ENCODE measurements at places on chromosomes 13 and 19.

GRCh38 chr13:19182536-19182935 is 912 bp upstream of the TUBA3C start:
- DNase-seq: no peak

GRCh38 chr13:112980434-112980833 is 11.4 kb downstream of the MCF2L start:
- DNase-seq: no peak

DNA sequence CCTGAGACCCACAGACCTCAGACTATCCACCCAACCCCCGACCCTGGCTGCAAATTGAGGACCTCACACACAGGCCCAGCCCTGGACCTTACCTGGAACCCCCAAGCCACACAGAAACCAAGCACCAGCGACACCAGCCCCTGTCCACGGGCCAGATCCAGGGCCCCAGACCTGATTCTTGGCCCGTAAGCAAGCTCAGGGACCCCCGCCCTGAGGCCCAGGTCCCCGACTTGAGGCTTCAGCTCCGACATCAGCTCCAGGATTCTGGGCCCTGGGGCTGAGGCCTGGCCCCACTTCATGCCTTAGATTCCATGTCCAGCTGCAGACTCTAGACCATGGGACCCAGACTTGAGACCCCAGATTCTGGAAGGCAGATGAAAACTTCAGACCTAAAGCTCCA is 6.3 kb downstream of the TTYH1 start:
- no peak for DNase-seq

DNA sequence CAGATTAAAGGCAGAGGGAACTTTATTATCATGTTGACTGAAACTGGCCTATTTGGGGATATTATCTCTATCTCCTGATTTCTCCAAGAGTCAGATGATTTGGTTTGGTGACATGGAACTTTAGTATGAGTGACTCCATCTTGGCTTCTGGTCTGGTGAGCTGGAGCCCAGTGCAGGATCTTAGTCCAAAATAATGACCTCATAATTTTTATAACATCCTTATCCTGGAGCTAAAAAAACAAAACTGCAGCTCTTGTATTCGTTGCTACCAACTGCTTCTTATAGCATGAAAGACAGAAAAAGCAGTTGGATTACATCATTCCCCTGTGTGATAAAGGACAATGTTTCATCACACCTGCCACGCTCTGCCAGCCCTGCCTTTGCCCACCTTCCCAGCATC is 39.3 kb upstream of the RNF17 start:
- no peak for DNase-seq

GRCh38 chr19:17936379-17936778 is 3.6 kb downstream of the CCDC124 start:
- DNase-seq: no peak

GRCh38 chr13:70430256-70430655 is 322.0 kb upstream of the KLHL1 start:
- DNase-seq: no peak

DNA sequence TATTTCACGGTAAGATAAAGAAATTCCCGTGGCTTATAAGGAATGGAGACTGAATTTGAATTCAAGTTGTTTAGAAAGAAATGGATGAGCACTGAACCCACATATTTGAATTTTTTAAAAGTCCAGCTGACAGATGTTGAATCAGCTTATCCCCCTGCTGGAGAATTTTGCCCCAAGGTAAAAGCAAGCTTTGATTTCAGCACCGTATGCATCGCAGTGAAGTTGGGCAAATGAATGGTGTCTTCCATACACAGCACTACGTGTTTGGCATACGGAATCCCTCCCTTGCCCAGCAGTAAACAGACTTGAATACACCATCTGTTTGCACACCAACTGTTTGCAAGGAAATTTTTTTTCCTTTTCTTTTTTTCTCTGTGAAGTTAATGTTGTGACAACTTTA is 77.5 kb upstream of the PEG3 start:
- no peak for DNase-seq

- DNase-seq: peak; percentile 89
Observed at GRCh38 chr13:49936075-49936967, at the start of gene SPRYD7. TSS of gene SPRYD7 (minus strand) at chr13:49936340. CDS start at chr13:49936235, 105 bp downstream.

DNA sequence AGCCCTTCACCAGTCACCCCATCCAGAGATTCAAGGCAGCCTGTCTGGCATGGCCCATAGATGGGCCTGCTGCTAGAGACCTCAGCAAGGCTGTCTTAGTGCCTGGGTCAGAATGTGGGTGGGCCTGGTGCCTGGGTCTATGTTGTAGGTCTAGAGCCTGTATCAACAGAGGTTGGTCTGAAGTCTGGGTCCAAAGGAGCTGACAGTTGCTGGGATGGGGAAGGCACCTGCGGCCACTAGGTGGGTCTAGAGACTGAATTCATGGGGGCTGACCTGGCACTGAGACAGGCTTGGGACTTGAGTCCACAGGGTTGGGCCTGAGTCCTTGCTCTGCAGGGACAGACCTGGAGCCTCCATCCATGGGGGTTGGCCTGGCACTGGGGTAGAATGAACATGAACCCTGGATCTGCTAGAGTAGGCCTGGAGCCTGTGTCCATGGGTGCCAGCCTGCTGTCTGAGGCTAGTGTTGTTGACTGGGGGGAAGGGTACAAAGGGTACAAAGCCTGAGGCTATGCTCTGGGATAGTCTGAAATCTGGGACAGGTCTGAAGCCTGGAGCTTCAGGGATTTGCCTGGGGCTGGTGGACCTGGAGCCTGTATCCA is 516.8 kb downstream of the OLFM4 start:
- DNase-seq: no peak

DNA sequence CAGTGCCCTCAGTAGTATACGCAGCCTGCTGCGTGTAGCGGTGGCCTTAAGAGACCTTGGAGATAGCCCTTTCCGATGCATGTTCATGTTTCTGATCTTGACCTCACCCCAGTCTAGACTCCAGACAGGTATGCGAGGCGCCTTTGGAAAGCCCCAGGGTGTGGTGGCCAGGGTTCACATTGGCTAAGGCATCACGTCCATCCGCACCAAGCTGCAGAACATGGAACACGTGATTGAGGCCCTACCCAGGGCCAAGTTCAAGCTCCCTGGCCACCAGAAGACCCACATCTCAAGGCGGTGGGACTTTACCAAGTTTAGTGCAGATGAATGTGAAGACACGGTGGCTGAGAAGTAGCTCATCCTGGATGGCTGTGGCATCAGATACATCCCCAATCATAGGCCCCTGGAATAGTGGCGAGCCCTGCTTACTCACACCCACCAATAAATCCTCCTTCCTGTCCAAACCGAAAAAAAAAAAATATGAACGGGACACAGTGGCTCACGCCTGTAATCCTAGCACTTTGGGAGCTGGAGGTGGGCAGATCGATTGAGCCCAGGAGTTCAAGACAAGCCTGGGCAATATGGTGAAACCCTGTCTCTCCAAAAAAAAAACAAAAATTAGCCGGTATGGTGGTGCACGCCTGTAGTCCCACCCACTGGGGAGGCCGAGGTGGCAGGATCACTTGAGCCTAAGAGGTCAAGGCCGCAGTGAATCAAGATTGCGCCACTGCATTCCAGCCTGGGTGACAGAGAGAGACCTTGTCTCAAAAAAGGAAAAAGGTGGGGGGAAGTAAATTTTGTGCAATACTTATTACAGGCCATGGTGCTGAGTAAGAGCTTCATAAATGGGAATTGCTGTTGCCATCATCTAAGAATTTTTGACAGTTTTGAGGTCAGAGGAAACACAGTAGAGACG is 12.4 kb upstream of the CBLC start:
- DNase-seq: no peak

- no peak for DNase-seq
Observed at GRCh38 chr19:45376045-45376724, 5.8 kb upstream of the ERCC2 start.

DNA sequence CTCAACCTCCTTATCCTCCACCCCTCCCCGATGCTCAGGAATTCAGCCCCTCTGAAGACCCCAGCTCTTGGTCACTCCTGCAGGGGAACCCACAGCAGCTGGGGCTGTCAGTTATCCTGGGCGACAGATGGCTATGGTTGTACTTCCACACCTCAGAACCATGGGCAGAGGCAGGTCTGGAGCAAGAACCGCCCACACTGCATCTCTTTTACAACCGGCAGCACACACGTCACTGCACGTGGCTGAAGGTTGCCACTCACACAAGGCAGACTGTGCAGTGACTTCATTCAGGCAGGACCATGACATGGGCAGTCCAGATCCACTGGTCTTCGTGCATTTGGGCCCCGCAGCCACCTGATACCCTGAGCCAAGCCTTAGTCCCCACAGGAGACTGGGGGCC is 21.5 kb upstream of the SDHAF1 start:
- no peak for DNase-seq

GRCh38 chr13:97174638-97175037 is 47.5 kb upstream of the MBNL2 start:
- DNase-seq: no peak

GRCh38 chr13:109251956-109252355 is 534.4 kb downstream of the IRS2 start:
- no peak for DNase-seq

GRCh38 chr19:30136611-30137195 is 194.7 kb downstream of the URI1 start:
- no peak for DNase-seq

- no peak for DNase-seq
Observed at GRCh38 chr13:114222461-114222968, 12.2 kb upstream of the CDC16 start.

DNA sequence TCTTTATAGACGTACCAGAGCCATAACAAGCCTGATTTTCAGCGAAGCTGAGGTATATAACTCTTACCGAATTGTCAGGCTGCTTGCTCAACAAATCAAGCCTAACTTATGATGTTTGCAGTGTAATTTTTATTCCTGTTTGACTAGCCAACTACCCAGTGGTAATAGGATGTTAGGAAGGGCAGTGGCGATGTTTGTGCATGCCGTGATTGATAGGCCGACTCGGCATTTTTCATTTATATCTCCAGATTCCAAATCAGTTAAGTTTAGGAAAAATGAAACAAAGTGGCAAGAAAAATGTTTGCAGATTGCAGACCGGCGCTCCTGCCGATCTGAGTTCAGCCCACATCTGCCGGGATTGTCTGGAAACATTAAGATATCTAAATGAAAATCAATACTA is 401.6 kb upstream of the ZNF507 start:
- no peak for DNase-seq

DNA sequence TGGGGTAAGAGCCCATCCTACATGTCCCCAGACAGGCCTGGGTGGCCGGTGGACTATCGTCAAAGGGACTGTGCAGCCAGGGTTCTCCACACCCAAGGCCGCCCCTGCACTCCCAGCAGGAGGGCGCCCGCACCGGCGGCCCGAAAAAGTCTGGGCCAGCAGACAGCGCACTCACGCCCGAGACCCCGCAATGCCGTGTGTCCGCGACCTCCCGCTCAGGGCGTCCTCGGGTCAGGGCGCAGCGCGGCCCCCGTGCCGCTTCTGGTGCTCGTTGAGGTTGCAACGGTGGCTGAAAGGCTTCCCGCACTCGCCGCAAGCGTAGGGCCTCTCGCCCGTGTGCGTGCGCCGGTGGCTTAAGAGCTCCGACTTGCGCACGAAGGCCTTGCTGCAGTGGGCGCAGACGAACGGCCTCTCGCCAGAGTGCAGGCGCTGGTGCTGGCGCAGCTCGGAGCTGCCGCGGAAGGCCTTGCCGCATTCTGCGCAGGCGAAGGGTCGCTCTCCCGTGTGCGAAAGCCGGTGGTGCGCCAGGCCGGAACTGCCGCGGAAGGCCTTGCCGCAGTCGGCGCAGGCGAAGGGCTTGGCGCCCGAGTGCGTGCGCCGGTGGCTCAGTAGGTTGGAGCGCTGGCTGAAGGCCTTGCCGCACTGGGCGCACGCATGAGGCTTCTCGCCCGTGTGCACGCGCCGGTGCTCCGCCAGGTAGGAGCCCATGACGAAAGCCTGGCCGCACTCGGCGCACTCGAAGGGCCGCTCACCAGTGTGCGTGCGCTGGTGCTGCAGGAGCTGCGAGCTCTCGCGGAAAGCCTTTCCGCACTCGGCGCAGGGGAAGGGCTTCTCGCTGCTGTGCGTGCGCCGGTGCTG is 2.8 kb upstream of the A1BG start:
- no peak for DNase-seq

- DNase-seq: no peak
Observed at GRCh38 chr19:28471731-28472510, 741.0 kb downstream of the UQCRFS1 start.

DNA sequence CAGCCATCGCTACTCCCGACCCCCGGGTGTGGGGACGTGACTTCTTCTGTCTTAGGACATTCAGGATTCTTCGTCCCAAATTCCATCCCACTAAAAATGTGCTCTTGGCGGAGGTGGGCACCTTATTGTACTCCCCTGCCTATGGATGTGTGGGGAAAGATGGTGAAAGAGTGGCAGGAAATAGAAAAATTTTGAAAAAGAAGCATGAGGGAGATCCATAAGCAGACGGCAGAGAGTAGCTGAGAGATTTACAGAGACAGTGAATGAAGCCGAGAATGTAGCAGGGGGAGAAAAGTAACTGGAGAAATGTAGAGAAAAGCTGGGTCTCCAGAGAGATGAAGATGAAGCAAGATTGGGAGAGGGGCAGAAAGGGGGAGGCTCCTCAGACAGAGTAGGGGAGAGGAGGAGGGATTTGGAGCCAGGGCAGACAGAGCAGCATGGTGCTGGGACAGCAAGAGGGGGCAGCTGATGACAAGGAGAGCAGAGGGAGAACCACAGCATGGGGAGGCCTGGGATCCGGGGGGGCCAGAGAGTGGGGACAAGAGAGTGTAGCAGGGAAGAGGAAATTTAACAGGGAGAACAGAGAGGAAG is 843 bp downstream of the ZNF610 start:
- DNase-seq: no peak

DNA sequence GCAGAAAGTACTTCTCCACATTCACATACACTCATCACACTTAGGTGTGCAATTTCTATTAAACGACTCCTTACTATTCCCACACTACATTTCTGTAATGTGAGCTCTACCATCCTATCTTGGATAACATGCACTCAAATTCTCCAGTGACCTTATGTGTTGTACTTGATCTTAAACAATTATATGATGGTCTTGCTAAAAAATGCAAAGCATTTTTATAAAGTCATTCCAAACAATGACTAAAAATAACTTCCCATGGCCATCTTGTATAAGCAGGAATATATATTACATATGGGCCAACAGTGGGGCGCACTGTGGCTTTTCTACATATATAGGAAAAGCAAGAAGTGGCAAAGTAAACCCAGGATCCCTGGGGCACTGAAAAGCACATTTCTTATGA is 155.5 kb downstream of the FLT1 start:
- DNase-seq: no peak

All from activated T-helper 1 cell treated with anti-CD3 and anti-CD28 coated beads, Interleukin-2, amount 50 U/mL, for 16 hours (primary cell).